Articular chondrocyte of knee joint (primary cell): ENCODE measurements at places on chromosomes 7 and 10. TPM values are rescaled to one million over a fixed set of nuclear protein-coding genes. Genes with fewer than 3 reads are reported as not detected.

CPA2 gene
- 0.26 and 0.43 TPM in 2 replicates for total RNA-seq

GLI3 gene
- 20.2 and 25.5 TPM in 2 replicates for total RNA-seq

TRPV6 gene
- total RNA-seq, result not detected in 2 replicates

ADK gene
- total RNA-seq, result 84.2 and 110 TPM in 2 replicates

SUN3 gene
- total RNA-seq, result not detected in 2 replicates
